Tibial artery (tissue), 4 donors: ENCODE measurements at places on chromosomes 6 and 20.

DNA sequence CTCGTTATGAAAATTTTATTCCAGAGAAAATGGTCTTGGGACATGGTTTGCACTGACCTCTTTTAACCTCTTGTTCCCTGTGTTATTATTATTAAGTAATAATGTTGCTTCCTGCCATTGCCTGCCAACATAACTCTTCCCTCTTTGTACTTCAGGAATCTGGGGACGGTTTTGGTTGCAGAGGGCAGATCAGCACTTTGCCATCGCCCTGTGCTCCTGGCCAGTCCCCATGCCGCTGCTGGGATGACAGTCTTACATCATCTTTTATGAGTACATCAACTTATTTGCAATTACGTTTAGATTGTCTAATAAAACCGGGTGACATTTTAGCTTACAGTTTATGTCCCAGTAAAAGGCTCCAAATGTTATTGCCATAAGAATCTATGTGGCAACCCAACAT lies 157.2 kb downstream of the CDH26 start:
- no peak for DNase-seq

- DNase-seq, result no peak
Observed at GRCh38 chr20:11296951-11297350, 620.7 kb upstream of the BTBD3 start.

DNA sequence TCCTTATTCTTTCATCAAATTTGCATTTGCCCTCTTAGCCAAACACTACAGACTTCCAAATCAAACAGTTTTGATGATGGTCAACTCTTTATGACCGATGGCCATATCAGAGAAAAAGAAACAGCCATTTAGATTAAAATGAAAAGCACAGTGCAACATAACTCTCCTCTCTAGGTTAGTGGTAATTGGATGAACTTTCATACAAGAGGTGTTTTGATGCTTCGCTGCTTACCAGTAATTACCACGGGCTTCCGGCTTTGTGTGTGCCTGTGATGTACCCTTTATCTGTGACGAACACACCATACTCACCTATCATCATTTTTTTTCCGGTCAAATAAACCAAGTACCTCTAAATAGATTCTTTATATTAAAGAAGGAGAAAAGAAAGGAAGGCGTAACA lies 181.8 kb downstream of the FOXA2 start:
- DNase-seq, result no peak

GRCh38 chr6:163249651-163250101 lies 164.8 kb upstream of the QKI start:
- no peak for DNase-seq

- DNase-seq, result no peak
Observed at GRCh38 chr6:136225496-136225895, 24.6 kb downstream of the MTFR2 start.

DNA sequence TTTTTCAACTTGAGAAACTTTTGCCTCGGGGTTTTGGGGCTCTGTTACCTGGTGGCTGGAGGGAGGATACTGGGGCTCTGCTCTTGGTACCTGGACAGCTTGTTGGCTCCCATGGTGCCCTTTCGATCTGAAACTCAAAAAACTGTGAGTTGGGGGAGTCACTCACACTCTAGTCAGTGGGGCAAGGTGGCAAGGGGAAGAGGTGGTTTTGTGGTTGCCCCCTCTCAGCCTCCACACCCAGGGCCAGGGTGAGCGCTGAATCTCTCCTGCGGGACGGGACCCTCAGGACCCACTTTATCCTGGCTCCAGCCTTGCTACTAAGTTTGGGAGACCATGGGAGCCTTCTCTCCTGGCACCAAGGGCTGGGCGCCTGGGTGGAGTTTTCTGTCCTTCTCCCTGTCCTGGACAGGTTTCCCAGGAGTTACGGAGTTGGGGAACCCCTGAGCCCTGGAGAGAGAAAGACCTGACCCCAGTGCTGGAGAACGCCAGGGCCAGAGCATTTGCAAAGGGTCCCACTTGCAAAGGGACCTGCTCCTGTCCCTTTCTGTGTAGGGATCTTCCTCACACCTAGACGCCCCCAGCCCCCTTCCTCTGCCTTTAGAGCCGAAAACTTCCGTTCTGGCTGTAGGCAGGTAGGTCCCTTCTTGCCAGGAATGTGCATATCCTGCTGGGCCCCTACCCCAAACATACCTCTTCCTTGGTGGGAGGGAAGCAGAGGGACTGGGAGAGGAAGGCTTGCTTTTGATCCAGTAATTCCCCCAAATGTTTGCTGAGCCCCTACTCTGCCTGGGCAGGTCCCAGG lies 2.9 kb downstream of the FOXP4 start:
- DNase-seq, result no peak
